ENCODE measurements at places on chromosomes 7 and 10.

DNA sequence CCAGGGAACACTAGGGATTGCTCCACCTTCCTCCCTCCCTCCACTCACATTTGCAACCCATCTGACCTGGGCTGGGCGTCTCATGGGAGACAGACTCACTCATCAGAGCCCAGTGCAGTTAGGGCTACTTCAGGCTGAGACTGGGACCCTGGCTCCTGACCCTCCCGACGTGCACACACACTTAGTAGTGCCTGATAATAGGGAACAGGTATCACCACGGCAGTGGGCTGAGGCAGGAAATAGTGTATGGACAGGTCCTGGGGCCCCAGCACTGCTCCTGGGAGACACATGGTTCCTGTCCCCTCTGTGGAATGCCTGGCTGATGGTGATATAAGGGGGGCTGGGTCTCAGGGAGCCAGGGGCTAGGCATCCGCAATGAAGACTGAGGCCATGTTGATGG is 14.3 kb downstream of the AQP1 start:
- no peak for DNase-seq

DNA sequence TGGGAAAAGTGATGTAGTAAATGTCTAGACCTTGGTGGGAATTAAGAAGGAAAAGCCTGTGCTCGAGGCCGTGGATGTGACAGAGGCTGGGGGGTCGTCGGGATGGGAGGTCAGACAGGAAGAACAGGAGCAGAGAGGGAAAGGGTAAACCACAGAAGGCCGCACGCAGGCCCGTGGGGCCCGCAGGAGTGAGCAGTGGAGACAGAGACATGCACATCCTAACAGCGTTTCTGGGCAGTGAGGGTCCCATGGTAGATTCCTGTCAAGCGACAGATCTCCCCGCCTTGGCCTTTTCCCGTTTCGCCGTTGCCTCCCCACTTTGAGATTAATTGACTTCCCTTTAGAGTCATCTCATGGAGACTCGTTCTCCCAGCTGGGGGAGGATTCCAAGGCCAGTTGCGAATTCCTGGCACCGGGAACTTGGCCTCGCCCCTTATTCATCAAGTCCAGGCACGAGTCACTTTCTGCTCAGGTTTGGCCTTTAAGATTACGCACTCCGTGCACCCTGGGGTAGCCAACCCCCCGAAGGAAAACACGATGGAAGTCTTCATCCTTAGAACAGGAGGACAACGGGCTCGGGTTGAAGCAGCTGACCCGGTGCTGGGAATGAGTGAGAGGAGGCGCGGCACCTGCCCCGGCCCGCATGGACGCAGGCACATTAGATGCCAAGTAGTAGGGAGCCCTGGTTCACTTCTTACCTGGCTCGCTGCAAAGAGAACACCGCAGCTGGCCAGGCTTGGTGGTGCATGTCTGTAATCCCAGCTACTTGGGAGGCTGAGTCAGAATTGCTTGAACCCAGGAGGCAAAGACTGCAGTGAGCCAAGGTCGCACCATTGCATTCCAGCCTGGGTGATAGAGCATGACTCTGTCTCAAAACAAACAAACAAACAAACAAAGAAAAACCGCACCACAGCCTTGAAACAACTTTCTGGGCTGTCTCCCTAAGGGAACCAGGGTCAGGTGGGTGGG is 315.2 kb upstream of the SHH start:
- DNase-seq: no peak

DNA sequence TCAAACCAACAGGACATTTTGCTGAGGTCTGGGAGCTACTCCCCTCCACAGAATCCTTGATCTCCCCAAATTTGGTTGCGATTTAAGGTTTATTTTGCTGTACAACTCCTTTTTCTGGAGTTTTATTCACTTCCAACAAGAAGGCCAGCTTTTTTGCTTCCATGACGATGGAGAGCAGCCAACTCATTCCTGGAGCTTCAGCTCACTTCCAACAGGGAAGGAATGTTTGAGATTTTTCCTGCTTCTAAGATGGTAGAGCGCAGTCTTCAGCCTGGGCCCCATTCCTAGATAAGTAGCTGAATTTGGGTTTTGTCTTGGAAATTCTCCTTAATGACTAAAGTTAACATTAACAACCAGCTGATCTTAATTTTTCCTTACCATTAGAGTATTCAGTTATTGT is 30.9 kb upstream of the CREB3L2 start:
- no peak for DNase-seq

DNA sequence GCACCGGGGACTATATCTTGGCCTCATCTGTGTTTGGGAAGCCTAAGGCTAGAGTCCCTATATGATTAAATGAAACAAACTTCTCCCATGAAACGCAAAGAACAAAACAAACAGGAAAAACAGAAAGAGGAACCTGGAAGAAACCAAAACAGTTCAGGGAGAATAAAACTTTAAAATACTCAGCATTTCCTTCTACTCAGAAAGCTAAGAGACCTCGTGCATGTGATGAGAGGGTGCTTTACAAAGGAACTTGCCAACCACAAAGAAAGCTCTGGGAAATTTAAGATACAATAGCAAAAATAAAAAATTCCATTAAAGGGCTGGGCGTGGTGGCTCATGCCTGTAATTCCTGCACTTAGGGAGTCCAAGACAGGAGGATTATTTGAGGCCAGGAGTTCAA is 6.9 kb downstream of the PILRA start:
- no peak for DNase-seq

- DNase-seq: no peak
Observed at GRCh38 chr7:103694304-103694703, 248.3 kb upstream of the SLC26A5 start.

DNA sequence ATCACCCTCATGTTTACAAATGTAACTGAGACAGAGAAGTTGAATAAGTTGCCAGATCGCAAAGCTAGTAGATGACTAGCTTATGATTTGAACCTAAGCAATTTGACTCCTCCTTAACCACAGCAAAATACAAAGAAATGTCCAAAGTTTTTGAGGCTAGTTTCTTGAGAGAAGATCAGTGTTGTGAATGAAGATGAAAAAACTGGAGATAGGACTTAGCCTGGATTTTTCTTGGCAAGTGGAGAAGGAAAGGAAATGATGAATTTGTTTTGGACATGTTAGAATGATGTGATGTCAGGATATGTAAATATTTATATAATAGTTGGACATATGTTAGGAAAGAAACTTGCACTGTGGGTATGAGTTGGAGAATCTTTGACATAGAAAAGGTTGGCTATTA is 149.8 kb downstream of the LSMEM1 start:
- no peak for DNase-seq

DNA sequence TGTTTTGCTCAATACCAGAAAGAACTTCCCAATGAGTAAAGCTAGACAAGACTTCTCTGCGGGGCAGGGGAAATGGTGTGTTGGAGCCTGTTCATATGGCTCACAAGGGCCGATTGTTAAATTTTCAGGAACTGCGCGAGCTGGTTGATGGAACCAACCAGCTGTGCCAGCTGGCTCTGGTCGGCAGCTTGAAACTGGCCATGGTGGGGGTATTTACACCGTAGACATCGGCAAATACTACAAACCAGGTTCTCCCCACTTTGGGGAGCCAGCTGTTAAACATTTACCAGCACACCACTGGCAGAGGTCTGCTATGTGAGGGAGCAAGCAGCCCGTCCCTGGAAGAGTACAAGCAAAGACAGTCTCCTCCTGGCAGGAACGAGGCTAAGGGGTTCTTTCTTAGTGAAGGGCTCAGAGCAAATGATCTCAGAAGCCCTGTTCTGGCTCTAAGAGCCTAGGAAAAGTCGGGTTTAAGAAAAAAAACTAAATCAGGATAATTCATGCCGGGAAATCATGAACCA is 8.8 kb upstream of the ZMIZ1 start:
- no peak for DNase-seq

GRCh38 chr10:60186315-60187071 is 203.2 kb downstream of the ANK3 start:
- DNase-seq: no peak

DNA sequence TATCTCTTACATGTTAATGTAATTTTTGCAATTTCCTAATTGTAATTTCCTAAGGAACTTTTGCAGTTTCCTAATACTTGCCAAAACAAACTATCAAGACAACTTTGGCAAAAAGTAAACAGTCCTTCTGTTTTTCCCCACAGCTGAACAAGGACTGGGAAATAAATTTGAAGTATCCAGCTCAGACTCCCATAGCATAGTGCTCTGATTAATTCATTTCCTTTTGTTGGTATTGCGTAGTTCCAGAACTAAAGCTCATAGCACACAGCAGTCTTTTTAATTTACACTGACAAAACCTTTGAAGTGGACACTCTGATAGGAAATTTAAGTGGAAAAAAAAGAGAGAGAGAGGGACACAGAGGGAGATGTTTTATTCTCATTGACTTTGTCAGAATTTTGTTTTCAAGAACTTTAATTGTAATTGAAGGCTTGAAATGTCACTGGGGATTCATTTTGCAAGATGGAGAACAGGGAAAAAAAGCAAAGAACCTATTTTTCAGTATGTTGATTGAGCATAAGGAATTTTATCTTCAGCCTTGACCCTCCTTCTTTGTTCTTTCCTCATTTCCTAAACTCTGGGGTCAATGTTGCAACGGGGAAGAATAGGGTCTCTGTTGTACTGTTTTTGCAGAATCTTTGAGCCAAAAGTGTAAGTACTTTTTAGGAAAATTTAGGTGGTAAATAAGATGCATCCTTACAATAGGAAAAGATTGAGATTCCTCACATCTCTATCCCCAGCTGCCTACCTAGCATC is 232.2 kb upstream of the NPSR1 start:
- no peak for DNase-seq

GRCh38 chr10:75911426-75911825 is 480.0 kb downstream of the LRMDA start:
- DNase-seq: no peak

DNA sequence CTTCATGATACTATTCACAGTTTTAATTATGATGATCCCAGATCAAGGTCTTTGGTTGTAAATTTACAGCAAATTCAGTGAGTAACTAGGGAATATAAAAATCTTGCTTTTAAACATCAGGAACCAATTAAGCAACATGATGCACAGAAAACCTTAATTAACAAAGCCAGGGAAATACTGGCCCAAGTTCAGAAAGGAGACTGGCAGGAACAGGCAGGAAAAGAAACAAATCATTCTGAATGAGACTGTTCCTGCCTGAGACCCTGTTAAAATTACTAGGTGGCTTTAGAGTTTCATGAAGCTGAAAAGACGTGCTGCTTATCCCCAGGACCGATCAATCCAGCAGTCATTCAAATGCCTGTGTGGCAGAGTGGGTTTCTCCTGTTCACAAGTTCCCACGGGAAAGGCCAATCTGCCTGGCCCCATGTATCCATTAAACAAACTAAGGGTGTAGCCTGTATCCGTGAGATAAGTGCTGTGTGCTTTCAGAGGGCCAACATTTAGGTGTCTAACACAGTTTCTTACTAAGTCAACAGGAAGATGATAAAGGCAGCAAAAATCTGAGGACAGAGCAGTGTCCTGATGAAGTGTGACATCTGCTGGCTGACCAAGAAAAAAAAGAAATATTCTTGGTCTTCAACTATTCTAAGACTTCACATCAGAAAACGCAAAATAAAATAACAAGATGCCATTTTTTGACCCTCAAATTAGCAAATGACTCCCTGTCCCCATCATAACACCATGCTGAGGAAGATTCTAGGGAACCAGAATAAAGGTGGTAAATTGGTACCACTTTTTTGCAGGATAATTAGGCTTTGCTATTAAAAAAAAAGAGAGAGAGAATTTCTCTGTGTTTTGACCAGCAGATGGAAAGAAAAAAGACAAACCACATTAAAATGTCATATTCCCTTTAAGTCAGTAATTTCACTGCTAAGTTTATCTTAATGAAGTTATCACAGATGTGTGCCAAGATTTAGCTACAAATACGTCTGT is 34.2 kb downstream of the PUS7 start:
- DNase-seq: peak; percentile 10

DNA sequence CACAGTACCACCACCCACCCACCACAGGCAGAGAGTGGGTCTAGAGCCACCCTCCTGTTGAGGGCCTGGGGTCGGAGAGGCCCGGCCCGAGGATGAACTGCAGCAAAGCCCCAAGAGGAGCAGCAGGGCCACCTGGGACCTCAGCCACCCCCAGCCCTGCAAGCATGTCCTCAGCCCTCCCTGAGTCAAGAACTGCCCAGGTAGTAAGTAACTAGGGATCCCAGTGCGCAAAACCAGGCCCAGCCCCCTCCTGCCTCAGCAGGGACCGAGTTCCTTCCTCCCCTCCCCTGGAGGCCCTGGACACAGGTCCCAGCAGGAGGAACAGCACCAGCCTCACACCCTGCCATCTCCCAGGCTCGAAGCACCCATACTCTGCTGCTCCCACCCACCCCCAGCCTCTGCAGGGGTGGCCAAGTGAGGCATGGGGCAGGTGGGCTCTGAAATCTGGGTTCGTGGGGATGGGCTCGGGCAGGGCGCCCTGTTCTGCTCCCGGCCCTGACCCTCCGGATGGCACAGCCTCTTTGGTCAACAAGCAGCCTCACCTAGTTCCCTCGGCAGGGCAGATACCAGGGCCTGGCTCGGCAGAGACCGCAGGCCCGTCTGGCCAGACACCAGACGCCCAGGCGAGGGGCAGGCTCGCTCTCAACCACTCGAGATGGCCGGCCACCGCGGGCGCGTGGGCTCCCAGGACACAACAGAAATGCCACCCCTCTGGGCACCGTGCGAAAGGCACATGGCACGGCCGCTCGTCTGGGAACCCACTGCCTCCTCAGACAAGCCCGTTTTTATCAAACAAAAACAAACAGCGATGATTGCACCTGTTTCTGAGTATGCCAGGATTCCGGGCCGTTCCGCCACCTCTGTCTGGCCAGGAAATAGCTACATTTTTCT is 15.2 kb downstream of the PDGFA start:
- DNase-seq: no peak

DNA sequence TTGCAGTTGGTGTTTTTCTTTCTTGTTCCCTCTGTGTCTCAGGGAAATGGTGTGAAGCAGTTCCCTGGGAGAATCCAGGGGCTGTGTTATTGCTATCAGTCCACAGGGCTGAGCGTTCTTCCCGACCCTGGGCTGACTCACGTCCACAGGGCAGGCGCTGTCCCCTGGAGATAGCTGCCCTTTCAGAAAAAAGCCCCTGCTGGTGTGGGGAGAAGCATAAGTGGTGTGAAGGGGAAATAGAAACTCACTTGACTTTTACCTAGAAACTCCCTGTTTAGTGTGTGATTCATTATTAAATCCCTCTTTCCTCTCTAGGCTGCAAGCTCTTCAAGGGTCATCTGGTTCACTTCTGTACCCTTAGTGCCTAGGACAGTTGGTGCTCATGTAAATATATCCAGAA is 63.3 kb upstream of the SMNDC1 start:
- no peak for DNase-seq

Data from NCI-H526 (cell line).